ENCODE measurements at places on chromosomes 3 and 15. TPM values are rescaled to one million over a fixed set of nuclear protein-coding genes. Genes with fewer than 3 reads are reported as not detected.
A peak's percentile ranks its signal among the peaks of the same experiment; 100 is the strongest.

GRCh38 chr3:131553495-131554247 lies 50.9 kb upstream of the MRPL3 start:
- DNase-seq = no peak

- DNase-seq = no peak
These were observed 29.8 kb downstream of the RARB start for GRCh38 chr3:25457671-25458419.

- no peak for DNase-seq
These were observed 93.4 kb upstream of the STRIT1 start for GRCh38 chr3:155386919-155387318.

- DNase-seq = no peak
These were observed 10.3 kb upstream of the CD47 start for GRCh38 chr3:108100906-108101660.

GRCh38 chr15:78004222-78004727 lies 73.2 kb downstream of the TBC1D2B start:
- no peak for DNase-seq

CCDC54 gene
- total RNA-seq = not detected

DNA sequence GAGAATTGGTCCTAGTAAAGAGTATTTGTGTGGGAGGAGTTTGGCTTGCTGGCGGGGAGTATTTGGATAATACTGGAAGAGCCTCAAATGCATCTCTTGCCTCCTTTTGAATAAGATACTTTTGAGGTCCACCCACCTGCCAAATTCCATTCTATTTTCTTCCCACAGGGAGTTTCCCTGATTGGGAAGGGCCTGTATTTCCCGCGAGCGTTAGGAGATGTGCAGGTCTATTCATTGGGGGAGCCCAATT lies 406 bp upstream of the RASA2 start:
- DNase-seq = no peak

DNA sequence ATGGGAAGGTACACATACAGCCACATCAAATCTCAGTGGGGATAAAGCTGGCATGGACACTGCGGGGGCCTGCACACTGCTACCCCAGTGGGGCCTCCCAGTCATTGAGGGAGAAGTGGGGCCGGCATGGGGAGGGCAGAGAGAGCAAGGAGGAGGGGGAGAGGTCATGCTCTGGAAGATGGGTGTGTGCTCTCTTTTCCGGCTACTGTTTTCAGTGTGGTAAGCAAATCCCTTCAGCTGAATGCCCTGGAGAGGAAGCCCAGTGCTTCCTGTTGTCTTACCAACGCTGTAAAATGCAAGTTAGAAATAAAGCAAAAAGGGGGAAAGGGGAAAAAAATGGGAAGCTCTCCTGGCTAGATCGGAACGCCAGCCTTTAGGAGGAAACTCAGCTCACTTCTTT lies 30.8 kb downstream of the NRROS start:
- DNase-seq = no peak

DBR1 gene
- 14.9 TPM for total RNA-seq

- DNase-seq = no peak
These were observed 4.3 kb downstream of the PTH1R start for GRCh38 chr3:46881596-46882376.

SPESP1 gene
- total RNA-seq = not detected

DNA sequence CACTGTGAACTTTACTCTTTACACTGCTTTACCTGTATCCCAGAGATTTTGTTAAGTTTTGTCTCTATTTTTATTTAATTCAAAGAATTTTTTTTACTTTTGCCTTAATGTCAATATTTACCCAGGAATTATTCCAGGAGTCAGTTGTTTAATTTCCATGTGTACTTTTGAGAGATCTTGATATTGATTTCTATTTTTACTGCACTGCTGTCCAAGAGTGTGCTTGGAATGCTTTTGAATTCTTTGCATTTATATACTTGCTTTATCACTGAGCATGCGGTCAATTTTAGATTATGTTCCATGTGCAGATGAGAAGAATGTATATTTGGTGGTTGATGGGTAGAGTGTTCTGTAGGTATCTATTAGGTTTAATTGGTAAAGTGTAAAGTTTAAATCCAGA lies 461.0 kb upstream of the GBE1 start:
- no peak for DNase-seq

GRCh38 chr3:124456506-124456905 lies 273.7 kb upstream of the UMPS start:
- DNase-seq = no peak

DNA sequence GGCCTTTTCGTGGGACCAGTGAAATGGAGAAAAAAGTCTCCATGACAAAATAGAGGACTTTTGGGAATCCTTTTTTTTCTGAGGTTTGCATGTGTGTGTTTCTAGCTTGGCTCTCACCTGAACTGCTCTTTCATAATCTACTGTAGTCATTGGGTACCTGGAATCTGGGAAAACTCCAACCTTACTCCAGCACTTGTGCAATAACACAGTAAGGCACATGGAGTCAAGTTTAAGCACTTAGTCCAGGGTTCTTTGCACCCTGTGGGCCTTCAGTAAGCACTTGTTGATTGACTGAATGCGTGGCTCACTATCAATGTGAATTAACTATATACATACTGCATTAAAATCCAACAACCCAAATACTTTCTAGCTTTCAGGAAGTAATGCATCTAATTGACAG lies 299.5 kb downstream of the ZBTB20 start:
- DNase-seq = no peak

- no peak for DNase-seq
These were observed 163.2 kb downstream of the MINAR1 start for GRCh38 chr15:79595306-79595705.

PARP3 gene
- total RNA-seq = 12.4 TPM

PLA2G4E gene
- total RNA-seq = not detected

- DNase-seq = no peak
These were observed 34.3 kb downstream of the USP8 start for GRCh38 chr15:50458348-50459112.

RTP1 gene
- not detected for total RNA-seq

GRCh38 chr3:13411186-13411860 lies 8.8 kb downstream of the NUP210 start:
- peak; percentile 63 for DNase-seq

DNA sequence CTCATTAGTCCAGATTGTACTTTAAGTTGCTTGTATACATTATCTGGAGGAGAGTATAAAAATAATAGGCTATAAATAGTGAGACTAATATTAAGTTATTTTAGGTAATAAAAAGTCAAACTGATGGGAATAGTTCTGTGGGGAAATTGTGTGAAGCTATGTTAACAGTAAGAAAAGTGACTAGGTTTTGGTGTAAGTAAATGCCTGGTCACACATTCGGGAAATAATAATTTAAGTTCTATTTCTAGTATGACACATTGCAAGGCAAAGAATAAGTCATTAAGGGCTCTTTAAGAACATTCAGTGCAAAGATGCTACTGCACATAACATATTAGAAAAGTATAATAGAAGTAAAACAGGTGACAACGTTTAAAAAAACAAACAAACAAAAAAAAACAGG lies 18.8 kb upstream of the NRROS start:
- DNase-seq = no peak

DNA sequence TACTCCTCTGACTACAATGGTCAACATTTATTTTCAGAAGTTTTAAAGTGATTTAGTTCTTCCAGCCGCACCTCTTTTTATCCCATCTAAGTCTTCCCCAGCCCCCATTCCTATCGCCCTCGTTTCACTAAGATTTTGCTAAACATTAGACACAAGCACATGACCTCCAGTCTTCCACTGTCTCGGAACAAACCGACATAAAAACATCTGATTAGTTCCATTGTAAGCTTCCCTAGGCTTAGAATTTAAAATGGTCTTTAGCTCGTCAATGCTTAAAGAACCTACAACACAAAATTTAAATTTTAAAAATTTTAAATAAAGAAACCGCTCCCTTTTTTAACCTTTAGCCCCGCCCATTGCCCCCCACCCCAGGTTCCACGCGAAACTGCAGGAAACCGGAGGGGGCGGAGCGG lies 284 bp upstream of the TSC22D2 start:
- no peak for DNase-seq

IQSEC1 gene
- total RNA-seq = 43.3 TPM

DNA sequence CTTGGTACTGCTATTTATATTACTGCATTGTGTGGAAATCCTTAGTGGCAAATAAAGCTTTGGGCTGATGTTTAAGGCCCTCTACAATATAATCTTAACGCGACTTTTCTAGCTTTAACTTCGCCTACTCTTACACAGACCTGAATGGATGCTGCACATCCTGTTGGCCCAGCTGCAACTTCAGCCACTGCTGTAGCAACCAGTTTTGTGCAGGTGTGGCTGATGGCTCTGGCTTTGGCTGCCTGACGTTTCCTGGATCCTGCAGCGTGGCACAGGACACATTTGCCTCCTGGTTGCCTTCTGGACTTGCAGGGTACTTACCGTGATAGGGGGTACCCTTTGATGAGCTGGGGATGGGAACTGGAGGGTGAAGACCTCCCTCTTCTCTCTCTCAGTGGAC lies 20.2 kb upstream of the ERICH6 start:
- no peak for DNase-seq

- DNase-seq = no peak
These were observed 6.1 kb upstream of the RPP14 start for GRCh38 chr3:58299839-58300516.

GMNC gene
- 0.29 TPM for total RNA-seq

DNA sequence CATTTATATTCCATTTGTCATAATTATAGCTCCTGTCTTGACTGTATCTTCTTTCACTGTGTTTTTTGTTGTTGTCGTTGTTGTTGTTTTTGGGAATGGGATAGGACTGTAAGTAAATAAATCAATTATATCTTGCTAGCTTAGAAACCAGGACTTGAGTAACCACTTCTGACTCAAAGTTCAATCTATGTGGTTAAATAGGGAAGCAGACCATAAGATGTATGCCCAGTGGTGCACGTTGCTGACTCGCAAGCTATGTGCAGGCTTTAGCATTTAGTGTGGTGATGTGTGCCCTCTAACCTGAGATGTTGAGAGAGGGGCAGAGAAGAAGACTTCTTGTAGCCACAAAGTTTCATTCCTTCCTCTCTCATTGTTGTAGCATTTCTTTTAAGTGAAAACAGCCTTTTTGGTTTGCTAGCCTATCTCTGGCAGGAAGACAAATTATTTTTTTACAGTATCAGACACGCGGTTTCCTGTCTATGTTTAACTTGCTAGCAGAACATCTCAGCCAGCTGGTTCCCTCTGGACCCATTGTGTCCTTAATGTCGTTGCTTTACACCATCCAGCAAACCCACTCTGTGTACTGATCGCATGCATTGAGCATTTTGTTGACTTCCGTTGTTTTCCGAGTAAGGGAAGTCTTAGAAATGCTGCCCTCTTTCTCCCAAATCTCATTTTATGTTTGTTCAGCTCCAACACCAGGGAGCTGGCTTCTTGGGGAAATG lies 52.1 kb downstream of the TGFBR2 start:
- no peak for DNase-seq

DNA sequence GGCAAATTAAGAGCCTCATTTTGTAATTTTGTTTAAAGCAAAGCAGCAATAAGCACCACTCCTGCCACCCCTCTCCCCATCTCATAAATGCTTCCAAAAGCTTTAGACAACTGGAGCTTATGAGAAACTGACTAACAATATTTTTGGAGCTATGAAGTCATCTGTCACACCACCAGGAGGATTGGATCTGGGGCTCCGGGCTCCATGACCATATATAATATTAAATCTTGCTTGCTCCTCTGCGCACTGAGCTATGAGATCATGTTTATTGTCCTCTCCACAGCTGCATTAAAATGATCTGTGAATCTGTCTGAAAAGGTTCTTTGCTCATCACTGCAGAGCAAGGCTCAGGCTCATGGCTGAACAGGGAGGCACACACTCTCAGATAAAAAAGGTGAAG lies 323.7 kb downstream of the ZNF621 start:
- DNase-seq = no peak
